ENCODE measurements at places on chromosomes 13 and 19. TPM values are rescaled to one million over a fixed set of nuclear protein-coding genes. Genes with fewer than 3 reads are reported as not detected.

Gene SPIB
- 0.44 TPM for total RNA-seq

Gene CYP2A6
- 0.24 TPM for total RNA-seq

DNA sequence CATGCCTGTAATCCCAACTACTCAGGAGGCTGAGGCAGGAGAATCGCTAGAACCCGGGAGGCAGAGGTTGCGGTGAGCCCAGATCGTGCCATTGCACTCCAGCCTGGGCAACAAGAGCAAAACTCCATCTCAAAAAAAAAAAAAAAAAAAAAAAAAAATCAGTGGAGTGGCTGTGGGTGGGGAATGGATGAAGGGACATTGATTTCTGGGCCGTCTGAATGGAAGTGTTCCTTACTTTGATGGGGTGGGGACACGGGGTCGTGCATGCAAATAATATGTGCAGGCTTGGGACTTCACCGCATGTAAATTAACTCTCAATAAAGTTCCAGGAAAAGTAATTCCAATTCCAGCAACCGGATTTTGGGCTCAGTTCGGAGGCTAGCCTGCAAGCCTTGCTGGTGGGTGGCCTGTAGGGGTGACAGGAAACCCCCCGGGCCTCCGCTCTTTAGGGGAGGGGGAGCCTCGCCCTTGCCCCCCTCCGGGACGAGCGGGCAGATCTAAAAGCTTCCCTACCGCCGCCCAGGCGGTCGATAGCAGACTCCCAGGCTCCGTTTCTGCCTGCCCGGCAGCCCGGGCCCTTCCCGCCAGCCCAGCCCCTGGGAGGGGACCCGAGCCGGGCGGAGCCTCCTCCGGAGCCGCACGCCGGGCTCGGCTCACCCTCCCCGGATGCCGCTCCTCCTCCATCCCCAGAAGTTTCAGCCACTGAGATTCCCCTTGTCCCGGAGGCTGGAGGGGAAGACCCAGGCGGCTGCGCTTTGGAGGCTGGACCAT lies 48.0 kb upstream of the ADGRE5 start:
- ATAC-seq, result peak; percentile 83

GRCh38 chr13:109707044-109707741 lies 79.2 kb downstream of the IRS2 start:
- no peak for ATAC-seq

DNA sequence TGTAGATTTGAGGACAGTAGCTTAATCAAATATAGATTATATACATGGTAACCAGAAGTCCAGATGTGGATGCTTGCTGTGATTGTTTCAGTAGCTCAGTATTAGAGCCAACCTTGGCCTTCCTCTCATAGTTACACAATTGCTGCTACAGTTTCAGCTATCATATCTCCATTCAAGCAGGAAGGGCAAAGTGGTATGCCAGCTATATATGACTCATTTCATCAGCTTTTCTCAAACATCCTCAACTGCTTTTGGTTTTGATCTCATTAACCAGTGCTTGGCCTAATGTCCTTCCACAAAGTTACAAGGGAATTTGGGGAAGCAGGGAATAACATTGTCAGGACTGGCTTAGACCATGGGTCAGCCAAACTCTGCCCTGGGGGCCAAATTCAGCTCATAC lies 73.0 kb upstream of the MAB21L1 start:
- peak; percentile 59 for ATAC-seq

DNA sequence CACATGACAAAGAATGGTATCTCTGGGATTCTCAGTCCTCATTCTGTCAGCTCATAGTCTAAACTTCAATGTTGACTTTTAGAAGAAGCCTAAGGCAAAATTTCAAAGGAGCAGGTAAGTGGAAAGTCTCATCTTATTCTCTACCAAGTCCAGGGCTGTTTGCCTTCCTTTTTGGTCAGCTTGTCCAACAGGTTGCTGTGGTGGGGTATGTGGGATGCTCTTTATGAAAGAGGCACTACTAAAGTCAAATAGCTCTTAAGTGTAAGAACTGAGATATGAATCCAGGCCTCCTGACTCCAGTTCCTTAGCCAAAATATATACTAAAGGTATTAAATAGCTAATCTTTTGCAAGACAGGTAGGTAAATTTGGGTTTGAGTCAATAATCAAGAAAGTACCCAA lies 540.6 kb upstream of the SPRY2 start:
- ATAC-seq, result no peak

Gene ADGRE3
- total RNA-seq, result 0.12 TPM

GRCh38 chr19:38742906-38743305 lies 1.4 kb downstream of the CAPN12 start:
- ATAC-seq, result no peak

Gene PLD3
- 55.4 TPM for total RNA-seq

Gene PCDH8
- 0.04 TPM for total RNA-seq

Gene WDR88
- total RNA-seq, result not detected

GRCh38 chr13:23440821-23441618 lies 7.5 kb upstream of the SACS start:
- ATAC-seq, result peak; percentile 69

DNA sequence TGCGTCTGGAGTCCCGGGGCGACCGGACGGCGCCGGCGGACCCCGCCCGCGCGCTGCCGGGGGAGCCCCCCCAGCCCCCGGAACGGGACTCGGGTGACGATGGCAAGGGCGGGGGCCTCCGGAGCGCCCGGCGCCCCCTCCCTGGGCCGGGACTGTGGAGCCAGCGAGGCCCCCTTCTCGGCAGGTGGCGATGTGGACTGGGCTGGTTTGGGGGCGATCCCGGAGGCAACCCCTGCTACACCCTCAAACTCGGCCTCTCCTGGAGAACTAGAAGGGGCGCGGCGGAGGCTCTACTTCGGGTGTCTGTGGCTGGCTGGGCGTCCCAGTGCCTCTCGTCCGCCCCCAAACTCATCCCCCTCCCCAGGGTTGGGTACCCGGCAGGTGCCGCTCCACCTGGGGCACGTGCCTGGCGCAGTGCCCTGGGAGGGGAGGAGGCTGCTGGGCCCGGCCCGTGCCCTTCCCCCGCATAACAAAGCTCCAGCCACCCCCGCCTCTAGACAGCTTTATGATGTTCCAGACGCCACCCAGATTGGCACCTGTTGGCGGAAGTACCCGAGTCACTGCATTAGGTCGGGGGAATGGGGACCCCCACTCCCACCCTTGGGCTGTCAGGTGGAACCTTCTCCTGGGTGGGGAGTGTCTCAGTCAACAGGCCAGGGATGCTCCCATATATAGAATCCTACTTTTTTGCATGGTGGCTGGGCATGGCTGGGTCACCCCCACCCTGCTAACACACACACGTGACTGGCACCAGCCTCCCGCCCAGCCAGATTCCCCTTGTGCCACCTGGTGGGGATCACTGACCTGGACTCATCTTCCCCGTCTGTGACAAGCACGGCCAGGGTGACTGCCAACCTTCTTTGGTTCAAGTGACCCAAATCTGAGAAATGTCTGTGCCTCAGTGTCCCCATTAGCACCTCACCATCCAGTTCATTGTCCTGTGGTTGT lies 722 bp downstream of the PKN1 start:
- ATAC-seq, result peak; percentile 29

- ATAC-seq, result peak; percentile 48
These were observed 18.9 kb upstream of the FOSB start for GRCh38 chr19:45448887-45449299.

Measured in esophagus mucosa (tissue), 1 donor.